NCI-H524 (cell line): ENCODE measurements at places on chromosomes 5 and 9.

DNA sequence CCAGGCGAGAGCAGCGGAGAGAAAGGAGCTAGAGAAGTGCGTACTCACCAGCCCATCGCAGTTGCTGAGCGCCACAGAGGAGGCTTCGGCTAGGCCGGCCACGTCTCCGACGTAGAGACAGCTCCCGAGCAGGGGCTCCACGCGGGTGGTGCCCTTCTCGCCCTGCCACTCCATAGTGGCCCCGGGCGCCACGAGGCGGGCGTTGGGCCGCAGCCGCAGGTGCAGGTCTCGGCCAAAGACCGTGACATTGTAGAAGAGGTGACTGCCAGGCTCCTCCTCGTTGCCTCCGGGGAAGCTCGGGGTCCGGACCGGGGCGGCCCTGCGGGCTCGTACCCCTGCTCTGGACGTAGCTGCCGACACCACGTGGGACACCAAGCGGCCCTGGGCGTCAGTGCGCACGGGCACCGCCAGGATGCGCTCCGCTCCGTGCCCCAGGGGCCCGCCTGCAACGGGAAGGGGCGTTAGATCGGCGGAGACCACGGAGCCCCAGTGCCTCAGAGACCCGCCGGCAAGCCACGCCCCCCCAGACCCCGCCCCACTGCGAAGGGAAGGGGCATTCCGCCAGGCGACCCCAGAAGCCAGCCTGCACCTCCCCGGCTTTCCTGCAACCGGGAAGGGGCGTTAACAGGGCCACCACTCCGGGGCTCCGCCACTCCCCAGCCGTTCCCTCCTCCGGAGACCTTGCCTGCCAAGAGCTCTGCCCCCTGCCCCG is 1.4 kb downstream of the ADAMTS2 start:
- DNase-seq = peak; percentile 70

DNA sequence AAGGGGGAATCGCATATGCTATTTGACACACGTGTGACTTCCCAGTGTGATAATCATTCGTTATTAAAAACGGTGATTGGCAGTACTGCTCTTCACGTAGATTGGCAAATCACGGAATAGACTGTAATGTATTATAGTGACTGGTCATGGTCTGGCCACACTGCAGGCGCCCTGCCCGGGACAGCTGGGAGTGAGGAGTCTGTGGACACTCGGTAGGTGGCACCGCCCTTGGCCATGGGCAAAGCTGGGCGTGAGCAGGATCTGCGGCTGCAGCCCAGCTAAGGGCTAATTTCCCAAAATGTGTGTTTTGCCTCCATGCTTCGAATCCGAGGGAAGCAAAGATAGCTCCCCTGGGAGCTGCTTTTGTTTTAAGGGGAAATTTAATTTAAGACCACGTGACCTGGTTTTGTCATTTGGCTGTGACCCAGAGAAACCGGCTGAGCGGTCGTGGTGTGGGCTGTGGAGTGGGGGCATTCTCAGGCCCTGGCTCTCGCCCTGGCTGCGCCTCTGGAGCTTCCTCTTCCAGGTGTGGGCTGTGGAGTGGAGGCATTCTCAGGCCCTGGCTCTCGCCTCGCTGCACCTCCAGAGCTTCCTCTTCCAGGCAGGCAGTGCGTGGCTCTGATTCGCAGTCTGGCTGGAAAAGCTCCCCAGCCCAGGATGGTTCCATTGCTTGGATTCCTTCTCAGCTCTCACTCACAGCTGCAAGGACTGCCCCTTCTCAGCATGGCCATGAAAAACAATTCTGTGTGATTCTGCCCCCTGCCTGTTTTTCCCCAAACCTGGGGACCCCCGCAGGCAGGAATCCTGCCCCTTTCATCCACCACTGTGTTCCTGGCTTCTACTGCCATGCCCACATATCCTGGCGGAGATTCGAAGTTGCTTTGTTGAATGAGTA is 131.1 kb downstream of the OLFM1 start:
- DNase-seq = no peak

DNA sequence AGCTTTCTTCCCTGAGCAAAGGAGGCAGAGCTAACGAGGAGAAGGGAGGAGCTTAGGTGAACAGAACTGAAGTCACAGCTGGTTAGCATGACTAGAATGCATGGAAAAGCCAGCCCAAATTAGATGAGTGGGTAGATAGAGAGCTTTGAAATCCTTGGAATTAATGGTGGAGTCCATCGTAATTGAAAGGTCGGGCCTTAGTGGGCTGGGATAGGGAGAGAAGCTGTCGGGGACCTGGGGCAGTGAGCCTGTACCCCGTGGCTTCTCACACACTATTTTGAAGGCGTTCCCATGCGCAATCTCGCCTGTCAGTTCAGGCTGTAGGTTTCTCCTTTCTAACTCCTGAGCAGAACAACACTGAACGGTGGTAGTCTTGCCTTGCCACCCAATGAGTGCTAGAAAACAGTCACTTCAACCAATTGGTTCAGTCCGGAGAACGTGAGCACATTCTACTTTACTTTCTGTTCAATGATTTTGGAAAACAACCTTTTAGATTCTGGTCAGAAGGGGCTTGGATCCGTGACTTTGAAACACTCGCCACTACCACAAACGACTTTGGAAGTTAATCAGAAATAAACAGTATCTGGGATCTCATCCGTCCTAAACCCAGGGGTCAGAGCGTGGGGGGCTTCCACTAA is 655 bp upstream of the RAI14 start:
- DNase-seq = peak; percentile 69

GRCh38 chr9:31590091-31590490 is 794.4 kb upstream of the ACO1 start:
- no peak for DNase-seq

GRCh38 chr9:22136461-22137096 is 127.5 kb upstream of the CDKN2B start:
- no peak for DNase-seq

DNA sequence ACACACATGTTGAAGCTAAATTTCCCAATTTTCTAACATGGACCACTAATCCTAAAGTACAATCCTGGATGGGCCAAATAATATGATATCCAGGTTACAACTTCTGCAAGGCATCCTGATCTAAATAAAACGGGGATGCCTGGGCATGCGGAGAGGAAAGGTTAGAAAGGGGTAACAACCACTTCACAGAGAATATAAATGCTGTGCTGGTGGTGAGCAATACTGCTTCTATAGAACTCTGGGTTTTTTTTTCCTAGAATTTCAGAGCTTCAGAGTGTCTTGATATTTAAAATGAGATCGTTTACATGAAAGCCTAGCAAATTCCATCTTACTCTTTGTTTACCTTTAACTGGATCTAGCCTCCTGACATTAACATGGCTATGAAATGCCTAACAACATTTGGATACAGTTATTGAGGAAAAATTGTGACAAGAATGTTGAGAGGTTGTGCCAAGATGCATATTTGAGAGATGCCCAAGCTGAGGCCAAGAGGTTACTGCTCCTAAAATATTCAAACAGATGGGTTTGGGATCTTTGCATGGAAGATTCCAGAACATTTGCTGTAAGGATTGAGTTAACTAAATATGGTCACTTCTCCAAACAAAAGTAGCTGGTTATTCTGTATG is 22.4 kb downstream of the TNFAIP8 start:
- no peak for DNase-seq

- DNase-seq = no peak
These were observed 35.8 kb downstream of the GSN start for GRCh38 chr9:121303456-121304451.

GRCh38 chr9:130020618-130021017 is 22.4 kb downstream of the FNBP1 start:
- no peak for DNase-seq

- DNase-seq = no peak
These were observed 7.7 kb upstream of the NFIB start for GRCh38 chr9:14321517-14322130.
